Stimulated activated naive B cell treated with anti-CD40 and anti-IgM and Interleukin-4, amounts not matched to agents 10 μg/mL and 1 μg/mL and 100 μg/mL, for 72 hours (primary cell): ENCODE measurements at places on chromosomes 2 and 18.

- no peak for DNase-seq
These were observed 33.4 kb downstream of the SFXN5 start for GRCh38 chr2:73037947-73038585.

DNA sequence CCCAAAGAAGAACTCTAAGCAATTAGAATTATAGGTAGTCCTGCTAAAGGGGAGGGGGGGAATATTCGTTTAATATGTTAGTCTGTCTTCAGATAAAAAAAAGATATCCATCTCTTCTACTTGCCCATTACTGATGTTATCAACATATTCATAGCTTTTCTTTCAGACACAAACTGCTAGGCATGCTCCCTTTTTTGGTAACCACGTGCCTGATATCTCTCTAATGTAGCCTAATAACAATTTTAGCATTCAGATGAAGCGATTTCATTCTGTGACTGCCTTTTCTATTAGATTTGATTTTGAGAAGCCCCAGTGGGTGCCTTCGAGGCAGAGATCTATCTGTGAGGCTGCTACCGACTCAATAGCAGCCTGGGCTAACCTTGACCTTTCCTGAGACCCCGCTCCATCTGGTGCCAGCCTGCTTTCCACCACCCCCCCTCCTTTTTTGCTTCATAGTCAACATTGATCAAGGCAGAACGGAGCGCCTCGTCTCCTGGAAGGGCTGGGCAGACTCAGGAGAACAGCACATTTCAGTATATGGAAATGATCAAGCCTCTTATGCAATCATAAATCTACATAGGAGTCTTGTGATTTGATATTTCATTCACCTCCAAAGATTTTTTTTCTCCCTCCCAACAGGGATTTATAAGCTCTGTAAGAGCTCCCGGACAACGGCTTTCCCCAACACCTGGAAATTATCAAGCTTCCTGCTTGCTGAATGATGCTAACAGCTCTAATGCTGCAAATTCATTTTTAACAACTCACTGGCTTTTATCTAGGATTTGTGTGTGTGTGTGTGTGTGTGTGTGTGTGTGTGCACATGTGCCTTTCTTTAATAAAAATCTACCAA lies 14.7 kb upstream of the BCL11A start:
- DNase-seq: no peak

DNA sequence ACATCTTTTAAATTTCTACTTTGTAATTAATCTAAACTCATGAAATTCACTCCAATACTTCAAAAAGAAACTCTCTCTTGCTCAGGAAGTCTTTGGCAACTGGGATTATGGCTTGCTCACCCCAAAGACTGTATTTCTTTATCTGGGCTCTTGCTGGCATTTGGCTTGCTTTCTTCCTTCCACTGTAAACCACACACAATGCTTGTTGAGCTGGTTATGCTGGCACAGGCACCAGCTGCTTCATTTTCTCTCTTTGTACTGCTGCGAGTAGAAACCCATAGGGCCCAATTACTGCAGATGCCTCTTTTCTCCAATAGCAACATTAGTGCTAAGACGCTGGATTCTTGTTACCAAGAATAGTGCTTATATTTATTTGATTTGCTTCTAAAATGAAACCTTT lies 51.4 kb downstream of the SLC38A11 start:
- no peak for DNase-seq

- no peak for DNase-seq
These were observed 11.7 kb downstream of the SH3YL1 start for GRCh38 chr2:252001-252602.

GRCh38 chr2:172357442-172357841 lies 69.9 kb upstream of the ITGA6 start:
- DNase-seq: no peak

GRCh38 chr2:169080250-169081069 lies 11.1 kb downstream of the DHRS9 start:
- DNase-seq: peak; percentile 69

DNA sequence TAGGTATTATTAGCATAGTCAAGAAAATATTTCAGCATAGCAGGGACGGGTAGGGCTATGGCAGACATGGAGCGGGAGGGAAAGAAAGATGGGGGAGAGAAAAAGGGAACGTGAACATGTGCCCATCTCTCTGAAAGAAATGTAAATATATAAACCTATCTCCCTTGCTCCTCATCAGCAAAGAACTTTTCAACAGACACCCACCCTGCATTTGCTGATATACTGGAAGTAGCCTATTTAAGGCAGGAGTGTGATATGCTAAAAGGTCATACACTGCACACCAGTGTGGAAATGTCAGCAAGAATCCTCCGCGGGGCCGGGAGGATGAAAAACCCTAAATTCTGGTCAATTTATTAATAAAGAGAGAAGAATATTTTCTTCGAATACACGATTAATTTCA lies 1.7 kb downstream of the MBOAT2 start:
- no peak for DNase-seq

GRCh38 chr2:31047599-31047998 lies 90.6 kb downstream of the GALNT14 start:
- DNase-seq: no peak

DNA sequence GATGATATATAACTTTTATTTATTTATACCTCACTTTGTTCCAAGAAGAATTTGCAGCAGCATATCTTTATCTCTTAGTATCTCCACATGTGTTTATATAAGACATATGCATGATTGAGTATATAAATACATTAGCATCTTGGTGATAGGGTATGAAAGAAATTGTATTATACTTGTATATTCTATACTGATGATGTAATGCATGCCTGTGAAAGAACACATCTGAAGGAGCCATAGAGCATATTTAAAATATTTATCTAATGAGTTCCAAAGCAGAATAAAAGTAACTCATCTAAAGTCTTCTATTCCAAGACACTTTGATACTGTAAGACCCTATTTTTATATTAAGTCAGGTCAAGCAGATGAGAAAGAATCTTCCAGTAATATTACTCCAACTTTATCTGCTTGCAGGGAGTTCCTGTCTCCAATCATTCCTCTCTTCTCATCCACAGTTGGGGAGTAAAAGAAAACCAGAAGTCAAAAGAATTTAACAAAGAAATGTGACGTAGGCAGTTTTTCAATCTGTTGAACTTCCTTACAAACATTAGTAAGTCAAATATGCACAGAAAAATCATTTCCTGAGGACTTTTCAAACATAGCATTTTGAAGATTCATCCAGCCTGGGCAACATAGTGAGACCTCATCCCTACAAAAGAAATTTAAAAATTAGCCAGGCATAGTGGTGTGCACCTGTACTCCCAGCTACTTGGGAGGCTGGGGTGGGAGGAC lies 76.7 kb downstream of the DTNB start:
- DNase-seq: no peak
